Adipocyte (in vitro differentiated cells): ENCODE measurements at places on chromosomes 11 and 22.

DNA sequence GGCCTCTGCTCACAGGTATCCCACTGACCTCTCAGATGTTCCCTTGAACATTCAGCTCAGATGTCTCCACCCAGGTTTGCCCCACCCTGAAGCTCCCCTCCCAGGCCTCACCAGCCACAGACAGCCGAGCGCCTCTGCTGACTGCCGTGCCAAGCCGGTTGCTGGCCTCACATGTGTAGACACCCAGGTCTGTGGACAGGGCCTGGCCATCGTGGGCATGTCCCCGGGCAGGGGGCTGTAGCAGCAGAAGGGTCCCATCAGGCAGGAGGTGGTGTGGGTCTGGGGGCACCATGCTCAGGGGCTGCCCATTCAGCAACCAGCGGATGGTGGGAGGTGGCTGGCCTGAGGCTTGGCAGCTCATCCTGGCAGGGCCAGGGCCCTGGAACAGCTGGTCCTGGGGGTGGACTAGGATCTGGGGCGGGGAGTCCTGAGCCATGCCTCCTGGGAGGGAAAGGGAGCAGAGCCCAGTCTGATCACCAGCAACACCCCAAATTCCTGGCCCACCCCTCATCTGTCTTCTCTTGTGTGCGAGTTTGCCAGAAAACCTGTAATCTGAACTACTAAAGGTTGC lies 759 bp downstream of the ROBO4 start:
- DNase-seq: no peak

GRCh38 chr11:65454696-65455456 lies 32.3 kb downstream of the NEAT1 start:
- DNase-seq: peak; percentile 81

DNA sequence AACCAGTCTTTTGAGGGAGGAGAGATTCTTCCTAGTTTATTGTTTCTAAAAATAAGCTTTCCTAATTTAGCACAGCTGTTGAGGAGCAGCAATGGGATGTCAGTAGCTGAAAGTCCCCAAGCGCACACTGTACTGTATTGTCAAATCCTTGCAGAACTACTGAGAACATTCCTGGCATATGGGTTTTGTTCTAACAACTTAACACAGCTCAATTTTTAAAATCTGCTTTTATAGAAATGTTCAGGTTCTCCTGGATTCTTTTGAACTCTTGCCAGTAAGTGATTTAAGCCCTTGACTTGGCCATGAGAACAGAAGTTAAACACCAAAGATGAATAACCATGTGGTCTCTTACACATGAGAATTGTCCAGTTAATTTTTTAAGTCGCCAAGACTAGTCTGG lies 218.6 kb downstream of the FAT3 start:
- DNase-seq: no peak

DNA sequence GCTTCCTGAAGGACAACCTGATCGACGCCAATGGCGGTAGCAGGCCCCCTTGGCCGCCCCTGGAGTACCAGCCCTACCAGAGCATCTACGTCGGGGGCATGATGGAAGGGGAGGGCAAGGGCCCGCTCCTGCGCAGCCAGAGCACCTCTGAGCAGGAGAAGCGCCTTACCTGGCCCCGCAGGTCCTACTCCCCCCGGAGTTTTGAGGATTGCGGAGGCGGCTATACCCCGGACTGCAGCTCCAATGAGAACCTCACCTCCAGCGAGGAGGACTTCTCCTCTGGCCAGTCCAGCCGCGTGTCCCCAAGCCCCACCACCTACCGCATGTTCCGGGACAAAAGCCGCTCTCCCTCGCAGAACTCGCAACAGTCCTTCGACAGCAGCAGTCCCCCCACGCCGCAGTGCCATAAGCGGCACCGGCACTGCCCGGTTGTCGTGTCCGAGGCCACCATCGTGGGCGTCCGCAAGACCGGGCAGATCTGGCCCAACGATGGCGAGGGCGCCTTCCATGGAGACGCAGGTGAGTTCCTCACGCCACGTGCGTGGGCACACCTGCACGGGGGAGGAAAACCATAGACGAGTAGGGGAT lies 1.5 kb downstream of the BCR start:
- no peak for DNase-seq

DNA sequence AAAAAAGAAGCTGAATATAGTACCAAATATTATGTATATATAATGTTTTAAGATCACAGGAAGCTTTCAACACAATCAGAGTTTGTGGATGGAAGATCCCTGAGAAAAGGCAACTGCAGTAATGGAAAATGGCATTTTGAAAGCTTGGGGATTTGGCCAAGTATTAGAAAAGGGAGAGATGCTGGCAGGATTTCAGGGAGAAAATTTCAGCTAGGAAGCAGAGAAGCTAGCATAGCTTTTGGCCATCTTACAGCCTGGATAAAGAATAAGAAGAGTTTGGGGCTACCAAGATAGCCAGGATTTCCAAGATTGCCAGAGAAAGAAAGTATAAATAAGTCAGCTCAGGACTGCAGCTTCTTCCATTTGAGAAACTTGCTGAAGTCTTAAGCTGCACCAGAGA lies 440.8 kb upstream of the LUZP2 start:
- DNase-seq: no peak

DNA sequence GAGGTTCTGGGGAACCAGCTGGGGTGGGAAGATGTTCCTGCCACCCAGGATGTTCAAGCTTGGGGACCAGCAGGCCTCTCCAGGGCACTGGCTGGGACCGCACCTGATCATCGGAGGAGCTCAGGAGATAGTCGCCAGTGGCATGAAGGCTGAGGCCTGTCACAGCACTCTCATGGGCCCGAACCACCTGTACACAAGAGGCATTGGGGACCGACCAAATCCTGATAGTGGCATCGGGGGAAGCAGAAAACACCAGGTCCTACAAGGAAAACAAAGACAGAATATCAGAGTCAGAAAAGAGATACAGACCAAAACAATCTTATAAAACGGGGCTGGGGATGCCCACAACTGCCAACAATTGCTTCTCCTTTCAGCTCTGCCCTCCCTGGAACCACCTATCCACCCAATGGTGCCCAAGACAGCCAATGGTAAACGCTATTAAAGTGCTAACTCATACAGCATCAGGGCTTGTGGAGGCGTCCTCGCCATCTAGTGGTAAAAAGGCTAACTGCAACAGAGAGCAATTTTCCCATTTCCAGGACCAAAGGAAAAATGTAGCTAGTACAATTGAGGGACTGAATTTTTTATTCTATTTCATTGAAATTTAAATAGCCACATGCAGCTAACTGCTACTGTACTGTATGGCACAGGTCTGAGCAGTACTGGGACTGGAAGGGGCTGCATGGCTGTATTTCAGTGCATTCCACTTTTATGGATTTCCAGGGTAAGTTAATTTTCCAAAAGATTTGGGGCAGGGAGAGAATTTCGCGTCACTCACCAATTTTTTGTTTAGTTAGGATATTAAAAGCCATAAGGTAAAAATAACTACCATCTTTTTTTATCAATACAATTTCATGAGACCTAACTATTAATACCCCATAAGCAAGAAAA lies 7.1 kb downstream of the PRPF19 start:
- peak; percentile 84 for DNase-seq

GRCh38 chr22:46367707-46368191 lies 32.2 kb downstream of the TRMU start:
- peak; percentile 69 for DNase-seq

DNA sequence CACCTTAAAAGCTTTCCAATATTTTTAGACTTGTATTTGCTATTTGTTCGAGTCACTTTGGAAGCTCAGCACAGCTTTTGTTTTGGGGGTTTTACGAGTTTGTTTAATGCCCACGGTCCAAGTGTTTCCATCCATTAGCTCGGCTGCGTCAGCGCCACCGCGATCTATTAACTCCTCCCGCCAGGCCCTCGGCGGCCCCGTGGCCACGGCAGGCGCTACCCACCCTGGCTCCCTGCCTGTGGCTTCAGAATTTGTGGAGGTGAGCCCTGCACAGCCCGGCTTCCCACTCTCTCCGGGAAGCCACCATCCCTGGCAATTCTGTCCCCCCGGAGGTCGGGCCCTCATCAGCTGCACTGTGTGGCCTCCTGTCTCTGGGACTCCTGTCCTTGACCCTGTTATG lies 648.5 kb downstream of the BRD1 start:
- DNase-seq: no peak

DNA sequence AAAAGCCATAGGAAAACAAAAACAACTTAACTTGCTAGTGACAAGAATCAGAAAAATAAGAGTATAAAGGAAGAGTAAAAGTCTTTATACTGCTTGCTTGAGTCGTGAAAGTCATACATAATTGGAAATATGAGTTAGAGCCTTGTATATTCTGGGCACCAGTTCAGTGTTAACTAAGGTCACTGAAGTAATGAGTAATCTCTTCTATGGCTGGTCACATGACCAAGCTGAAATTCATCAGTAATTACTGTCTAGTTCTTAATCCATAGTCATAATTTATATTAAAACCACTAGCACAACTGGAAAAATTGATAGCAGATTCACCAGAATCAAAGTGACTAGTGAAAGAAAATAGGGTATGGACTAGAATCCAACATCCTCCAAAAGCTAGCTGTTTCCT lies 84.4 kb upstream of the SLC5A12 start:
- DNase-seq: peak; percentile 16

GRCh38 chr11:70532731-70533130 lies 134.4 kb downstream of the CTTN start:
- no peak for DNase-seq

GRCh38 chr11:61075891-61076290 lies 26.4 kb upstream of the CD5 start:
- peak; percentile 44 for DNase-seq

DNA sequence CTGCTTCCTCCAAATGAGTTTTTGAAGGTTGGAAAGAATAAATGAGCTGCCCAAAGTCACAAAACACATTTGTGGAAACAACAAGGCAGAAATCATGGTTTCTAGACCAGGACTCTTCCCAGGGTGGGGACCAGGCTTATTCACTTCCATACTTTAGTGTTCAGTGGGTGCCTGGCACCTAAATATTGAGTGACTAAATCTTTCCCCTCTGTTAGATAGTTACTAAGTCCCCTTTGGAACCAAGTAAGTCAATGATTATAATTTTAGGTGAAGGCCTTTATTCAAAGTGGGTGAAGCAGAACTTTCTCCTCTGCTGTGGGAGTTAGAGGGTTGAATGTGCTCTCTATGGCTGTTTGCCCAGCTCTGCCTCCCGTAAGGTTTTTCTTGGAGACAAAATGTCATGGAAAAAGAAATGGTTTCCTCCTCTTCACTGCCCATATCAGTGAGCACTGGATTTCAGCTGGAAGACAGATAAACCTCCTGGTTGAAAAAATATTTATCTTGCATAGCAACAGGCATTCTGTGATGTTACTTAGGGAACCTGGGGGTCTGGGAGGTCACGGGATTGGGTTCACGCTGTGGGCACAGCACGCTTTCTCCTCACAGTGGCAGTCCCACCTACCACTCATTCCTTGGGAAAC lies 117.8 kb downstream of the CCDC81 start:
- DNase-seq: no peak

- peak; percentile 25 for DNase-seq
These were observed 108.6 kb downstream of the INSC start for GRCh38 chr11:15223318-15223717.

DNA sequence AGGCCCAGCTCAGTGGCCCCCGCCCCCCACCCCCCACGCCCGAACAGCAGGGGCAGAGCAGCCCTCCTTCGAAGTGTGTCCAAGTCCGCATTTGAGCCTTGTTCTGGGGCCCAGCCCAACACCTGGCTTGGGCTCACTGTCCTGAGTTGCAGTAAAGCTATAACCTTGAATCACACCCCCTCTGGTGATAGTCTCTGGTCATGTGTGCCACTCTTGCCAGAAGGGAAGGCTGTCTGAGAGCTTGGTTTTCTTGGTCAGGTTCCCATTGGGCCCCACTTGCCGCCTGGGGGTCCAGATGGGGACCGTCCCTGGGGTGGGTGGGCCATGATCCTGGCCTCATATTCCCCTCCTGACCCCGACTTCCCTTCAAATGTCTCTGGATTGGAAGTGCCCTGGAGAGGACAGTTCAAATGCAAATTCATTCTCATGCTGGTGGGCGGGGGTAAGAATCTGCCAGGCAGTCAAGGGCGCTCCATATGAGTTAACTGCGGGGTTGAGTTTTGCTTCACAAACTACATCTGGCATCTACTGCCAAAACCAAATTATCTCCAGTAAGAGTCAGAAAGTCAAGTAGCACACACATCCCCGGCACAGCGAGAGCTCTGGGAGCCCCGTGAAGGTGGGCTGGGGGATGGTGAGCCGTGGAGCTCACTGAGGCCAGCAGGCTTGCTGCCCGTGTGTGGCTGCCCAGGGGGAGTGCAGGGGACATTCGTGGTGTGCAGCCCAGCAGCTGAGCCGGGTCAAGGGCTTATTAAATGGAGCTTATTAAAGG lies 35.7 kb downstream of the B3GAT1 start:
- DNase-seq: no peak

DNA sequence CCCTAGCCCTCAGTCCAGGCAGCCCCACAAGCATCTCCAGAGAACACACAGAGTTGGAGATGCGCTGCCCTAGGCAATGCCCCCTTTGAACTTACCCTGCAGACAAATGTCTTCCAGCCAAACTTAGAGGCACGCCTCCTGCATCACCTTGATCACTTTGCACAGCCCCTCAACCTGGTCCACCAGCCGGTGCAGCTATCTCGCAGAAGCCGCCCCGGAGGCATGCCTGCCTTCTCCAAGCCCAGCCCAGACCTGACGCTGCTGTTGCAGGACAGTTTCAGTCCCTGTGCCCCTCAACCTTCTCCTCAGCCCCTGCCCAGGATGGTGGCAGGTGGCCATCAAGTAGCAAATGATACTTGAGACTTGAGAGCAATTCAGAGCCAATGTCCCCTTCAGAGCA lies 16.7 kb upstream of the POU2AF1 start:
- no peak for DNase-seq

DNA sequence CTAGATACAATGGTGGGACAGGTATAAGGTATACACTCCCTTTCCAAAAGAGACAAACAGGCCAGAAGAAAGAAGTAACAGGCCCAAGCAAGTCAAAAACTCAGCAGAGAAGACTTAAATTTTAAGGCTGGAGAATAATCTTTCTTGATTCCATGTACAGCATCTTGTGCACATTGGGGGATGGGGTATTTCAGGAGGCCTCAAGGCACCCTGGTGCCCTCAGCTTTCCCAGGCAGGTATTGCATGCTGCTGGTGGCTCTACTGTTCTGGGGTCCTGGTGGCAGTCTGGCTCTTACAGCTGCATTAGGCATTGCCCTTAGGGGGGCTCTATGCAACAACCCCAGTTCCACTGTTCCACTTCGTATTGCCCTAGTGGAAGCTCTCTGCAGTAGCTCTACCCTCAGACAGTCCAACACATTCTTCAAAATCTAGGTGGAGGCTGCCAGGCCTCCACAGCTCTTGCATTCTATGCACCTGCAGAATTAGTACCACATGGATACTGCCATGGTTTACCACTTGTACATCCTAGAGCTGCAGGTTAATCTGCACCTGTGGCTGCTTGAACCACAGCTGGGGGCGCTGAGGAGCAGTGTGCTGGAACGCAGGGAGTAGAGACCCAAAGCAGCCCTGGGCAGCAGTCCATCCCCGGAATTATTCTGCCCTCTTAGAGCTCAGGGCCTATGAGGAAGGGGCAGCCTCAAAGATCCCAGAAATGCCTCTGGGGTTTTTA lies 4.2 kb upstream of the CTSC start:
- no peak for DNase-seq

- DNase-seq: no peak
These were observed 54.6 kb downstream of the CHRDL2 start for GRCh38 chr11:74676596-74676995.

GRCh38 chr22:48276994-48277867 lies 1514.8 kb downstream of the TBC1D22A start:
- no peak for DNase-seq
